Suprapubic skin (tissue), 4 donors: ENCODE measurements at places on chromosomes 1 and 21.

DNA sequence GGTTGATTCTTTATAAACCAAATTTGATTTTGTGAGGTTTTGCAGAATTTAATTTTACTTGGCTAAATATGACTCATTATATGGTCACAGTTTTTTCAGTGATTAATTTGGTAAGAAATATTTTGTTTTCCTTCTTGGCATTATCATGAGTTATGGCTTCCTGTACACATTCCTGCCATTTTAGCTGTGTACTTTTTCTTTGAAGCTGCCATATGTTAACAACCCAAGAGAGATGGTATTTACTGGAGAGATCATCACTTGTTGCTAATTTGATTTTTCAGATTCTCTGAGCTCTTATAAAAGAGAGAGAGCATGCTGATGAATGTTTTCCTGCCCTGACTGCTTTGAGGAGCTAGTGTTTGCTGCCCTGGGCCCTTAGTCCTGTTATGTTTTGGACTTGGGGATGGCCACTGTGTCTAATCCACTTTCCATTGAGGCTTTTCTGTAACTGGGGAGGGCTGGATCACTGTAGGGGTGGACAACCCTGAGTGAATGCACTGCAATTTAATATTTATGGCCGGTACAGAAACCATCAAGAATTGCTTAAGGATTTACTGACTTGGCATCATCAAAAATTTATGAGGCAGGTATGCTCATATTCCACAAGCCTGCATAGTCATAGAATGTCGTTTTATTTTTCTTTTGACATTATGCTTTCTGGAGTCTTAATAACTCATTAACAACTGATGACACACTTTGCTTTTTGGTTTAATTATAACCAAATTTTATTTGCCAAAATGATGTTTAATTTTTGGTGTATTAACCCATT lies 200.9 kb downstream of the DISC1 start:
- no peak for DNase-seq

DNA sequence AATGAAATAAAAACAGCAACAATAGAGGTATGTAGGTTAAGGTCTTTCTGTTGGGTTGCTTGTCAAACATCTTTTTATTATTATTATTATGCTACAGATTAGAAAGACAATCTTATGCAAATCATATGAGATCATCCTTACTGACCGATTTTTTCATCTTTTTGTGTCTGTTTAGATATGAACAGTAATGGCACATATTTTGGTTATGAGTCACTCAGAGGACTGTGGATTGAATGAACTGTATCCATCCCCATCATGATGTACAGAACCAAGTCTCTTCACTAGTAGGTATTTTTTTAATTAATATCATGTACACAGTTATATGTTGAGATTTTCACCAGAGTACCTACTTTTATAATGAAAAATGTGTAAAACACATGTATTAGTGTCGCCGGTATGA lies 159.1 kb downstream of the CHRM3 start:
- no peak for DNase-seq

DNA sequence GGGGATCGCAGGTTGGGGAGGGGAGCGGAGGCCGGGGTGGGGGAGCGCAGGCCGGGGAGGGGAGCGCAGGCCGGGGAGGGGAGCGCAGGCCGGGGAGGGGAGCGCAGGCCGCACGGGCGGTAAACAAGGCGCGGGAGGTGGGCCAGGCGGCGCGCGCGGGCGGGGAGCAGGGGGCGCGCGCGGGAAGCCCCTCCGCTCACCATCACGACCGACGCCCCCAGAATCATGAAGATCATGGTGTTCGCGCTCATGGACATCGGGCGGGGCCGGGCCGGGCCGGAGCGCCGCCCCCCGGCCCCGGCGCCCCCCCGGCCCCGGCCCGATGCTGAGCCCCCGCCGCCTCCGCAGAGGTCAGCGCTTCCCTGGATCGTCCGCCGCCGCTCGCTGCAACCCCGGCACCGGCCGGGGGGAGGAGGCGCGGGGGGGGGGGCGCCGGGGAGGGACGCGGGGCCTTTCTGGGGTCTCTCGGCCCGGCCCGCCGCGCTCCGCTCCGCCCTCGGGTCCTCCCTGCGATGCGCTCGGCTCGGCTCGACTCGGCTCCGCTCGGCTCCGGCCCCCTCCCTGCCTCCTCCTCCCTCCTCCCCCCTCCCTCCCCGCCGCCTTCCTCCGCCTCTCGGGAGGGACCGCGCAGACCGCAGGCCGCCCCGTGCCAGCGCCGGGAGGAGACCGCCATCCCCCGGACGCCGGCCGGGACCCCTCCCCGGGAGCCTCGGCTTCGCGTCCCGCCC lies at the start of gene TMEM240:
TMEM240 (minus strand) TSS at position 535 of the 728 bp plus-strand sequence; CDS start at position 257, 278 bp downstream.
- DNase-seq, result no peak

DNA sequence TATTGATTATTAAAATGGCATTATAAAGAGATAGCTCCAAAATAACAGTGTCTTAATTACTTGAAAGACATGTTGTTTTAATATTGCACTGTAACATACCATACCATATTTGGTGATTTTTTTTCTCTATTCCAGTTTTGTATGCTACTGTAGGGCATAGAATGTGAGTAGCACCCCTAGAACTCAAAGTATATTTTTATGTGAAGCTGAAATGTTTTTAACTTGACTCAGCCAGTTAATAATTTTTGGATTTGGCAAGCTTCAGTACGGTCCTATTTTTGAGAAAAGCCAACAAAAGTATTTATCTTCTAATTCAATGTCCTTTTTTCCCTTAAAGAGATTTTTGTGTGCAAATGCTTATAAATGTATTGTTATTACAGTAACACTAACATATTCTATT lies 593.8 kb downstream of the USP25 start:
- no peak for DNase-seq

DNA sequence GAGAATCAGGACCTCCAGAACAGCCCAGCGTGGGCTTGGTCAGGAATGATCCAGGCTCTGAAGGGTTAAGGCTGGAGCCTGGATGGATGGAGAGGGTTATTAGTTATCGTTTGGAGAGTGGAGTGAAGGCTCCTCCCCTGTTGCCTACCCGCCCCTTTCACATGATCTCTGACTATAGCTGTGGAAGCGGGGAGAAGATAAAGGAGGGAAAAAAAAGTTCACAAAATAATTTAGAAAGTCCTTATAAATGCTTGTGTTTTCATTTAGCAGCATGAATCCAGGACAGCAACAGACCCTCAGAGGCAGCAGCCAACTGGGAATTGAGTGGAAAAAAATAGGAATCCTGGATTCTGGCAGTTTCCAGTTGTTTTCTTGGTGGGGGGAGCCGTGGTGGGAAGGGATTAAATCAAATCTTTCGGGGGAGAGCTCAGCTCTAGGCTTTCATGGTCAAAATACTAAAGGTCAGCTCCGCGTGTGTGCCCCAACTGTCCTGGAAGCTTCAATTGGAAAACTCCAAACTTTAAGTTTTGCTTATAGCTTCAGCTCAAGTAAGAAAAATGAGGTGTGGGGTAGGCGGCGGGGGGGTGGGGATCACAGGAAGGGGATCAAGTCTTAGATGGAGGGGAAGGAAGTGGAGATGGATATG lies 595 bp upstream of the DDR2 start:
- no peak for DNase-seq

- no peak for DNase-seq
Measured at GRCh38 chr1:234600418-234601281, 9.3 kb downstream of the IRF2BP2 start.

DNA sequence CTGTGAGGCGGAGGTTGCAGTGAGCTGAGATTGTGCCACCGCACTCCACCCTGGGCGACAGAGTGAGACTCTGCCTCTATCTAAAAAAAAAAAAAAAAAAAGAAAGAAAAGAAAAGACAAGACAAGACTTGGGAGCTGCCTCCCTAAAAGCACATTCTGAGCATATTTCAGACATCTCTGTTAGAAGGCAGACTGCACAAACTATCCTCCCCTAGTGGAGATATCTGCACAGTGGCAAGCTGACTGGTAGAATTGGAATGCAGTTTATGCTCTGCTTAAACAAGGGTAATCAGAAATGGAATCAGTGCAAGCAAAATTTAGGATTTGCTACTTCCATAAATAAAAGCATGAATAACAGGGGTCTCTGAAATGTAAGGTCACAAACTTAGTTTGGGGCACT lies 31.8 kb downstream of the GNG4 start:
- DNase-seq, result no peak

DNA sequence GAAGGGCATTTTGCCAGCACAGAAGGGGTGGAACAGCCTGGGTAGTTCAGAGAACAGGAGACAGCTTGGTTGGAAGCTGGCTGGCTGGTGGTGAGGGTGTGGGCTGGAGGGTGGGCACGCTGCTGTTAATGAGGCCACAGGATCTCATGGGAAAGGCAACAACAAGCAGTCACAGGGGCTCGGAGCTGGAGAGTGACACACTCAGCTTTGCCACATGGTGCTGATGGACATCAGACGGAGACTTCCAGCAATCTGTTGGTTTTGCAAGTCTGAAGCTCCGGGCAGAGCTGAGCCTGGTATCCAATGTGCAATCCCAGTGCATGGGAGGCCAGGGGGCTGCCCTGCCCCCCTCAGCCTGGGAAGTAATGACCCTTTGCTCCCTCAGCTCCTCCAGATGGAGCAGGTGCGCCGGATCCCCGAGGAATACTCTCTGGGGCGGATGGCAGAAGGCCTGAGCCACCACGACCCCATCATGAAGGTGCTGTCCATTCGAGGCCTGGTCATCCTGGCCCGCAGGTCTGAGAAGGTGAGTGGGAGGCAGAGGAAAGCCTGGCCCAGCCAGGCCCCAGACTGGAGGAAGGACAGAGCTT lies 15.6 kb upstream of the TTC4 start:
- DNase-seq, result no peak

- no peak for DNase-seq
Measured at GRCh38 chr1:244862354-244862698, 2.0 kb downstream of the HNRNPU start.

DNA sequence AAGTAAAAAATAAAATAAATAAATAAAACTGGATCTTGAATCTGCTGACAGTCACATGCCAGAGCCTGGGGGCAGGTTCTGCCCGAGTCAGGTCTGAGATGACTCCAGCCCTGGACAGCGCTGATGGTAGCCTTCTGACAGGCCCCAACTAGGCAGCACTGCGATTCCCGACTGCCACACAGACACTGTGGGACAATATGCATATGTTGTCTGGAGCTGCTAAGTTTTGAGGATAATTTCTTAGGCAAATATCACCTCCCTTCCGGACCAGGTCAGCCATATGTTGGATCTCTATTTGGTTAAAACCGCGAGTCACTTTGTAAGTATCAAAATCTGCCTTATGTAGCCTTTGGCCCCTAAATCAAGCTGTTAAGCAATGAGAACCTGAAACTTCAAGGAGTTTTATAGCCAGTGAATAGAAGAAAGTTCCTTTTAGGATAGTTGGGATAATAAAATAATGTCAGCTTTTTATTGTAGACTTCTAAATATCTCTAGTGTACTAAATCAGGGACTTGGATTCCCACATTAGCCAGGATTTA lies 20.8 kb upstream of the TRIM17 start:
- no peak for DNase-seq

- no peak for DNase-seq
Measured at GRCh38 chr1:25110036-25110435, 122.3 kb downstream of the SYF2 start.

- DNase-seq, result peak; percentile 95
Measured at GRCh38 chr1:234980645-234981396, 147.8 kb downstream of the TOMM20 start.

DNA sequence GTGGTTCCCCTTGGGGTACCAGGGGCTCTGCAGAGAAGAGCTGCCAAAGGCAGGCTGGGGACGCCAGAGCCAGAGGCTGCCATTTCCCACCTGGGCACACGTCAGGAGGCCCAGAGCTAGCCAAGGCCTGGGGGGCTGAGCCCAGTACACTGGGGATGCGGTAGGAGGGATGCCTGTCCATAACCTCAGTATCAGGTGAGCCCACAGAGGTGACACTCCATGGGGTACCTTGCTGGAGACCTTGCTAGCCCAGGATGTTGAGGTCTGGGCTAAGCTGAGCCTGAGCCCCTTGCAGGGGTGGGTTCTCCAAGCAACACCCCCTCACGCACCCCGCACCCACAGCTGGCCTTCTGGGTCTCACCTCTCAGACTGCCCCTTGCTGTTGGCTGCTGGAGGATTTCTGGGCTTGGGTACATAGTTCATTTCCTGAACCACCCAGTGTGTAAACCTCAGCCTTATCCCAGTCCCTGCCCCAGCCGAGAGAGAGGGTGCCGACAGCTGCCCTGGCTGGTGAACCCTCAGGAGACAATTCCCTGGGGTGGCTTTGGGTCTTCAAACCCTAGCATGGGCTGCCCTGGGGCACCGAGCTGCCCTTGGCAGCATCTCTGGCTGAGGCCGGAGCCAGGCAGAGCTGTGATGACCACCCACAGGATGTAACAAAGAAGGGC lies 92.5 kb upstream of the VAMP3 start:
- DNase-seq, result no peak

GRCh38 chr1:101299710-101300109 lies 62.9 kb downstream of the S1PR1 start:
- no peak for DNase-seq

GRCh38 chr21:44902268-44903049 lies 18.2 kb downstream of the ITGB2 start:
- no peak for DNase-seq

DNA sequence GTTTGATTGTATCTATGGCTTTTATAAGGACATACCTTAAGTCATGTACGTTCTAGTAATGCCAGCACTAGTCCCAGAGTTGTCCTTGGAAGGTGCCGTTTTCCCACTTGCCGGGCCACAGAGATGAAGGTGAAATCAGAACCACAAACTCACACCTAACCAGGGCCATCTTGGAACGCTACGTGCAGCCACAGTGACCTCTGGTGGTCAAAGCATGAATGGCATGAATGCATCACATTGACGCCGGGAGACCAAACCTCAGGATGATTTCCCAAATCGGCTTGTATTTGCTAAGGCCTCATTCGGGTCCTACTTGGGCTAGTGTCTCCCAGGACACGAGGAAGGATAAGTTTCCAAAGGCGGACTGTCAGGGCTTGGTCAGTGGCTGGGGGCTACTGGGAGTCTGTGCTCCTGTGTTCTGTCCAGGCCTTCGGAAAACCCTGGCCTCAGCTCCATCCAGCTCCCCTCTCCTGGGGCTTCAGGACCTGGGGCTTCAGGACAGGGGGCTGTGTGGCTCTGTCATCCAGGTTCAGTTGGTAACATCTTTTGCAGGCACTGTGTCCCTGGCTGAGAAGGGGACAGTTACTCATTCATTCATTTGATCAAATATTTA lies 260.5 kb downstream of the PRDM2 start:
- no peak for DNase-seq

GRCh38 chr1:99465176-99465900 lies 180.6 kb upstream of the PALMD start:
- no peak for DNase-seq

DNA sequence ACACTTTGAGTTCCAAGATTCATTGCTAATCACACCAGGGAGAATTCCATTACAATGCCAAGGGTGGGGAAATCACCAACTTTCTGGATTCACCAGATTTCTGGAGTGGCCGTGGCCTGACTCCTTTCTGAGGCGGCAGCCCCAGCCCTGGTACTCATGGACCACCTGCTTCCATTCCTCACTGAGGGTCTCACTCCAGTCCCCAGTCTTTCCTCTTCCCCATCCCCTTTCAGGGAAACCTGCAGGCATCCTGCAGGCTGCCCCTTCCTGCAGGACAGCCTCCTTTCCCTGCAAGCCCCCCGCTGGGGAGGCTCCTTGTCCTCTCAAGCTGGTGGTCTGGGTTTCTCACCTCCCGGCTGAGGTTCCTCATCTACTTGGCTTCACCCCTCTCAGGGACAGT lies 12.7 kb upstream of the CDK18 start:
- DNase-seq, result no peak

- no peak for DNase-seq
Measured at GRCh38 chr1:152313319-152313801, 11.7 kb downstream of the FLG start.

- no peak for DNase-seq
Measured at GRCh38 chr1:46184920-46185658, 8.8 kb upstream of the P3R3URF start.
